Activated T-cell treated with anti-CD3 and anti-CD28 coated beads, Interleukin-2, amount 50 U/mL, for 4 hours (primary cell): ENCODE measurements at places on chromosomes 13 and 19.

DNA sequence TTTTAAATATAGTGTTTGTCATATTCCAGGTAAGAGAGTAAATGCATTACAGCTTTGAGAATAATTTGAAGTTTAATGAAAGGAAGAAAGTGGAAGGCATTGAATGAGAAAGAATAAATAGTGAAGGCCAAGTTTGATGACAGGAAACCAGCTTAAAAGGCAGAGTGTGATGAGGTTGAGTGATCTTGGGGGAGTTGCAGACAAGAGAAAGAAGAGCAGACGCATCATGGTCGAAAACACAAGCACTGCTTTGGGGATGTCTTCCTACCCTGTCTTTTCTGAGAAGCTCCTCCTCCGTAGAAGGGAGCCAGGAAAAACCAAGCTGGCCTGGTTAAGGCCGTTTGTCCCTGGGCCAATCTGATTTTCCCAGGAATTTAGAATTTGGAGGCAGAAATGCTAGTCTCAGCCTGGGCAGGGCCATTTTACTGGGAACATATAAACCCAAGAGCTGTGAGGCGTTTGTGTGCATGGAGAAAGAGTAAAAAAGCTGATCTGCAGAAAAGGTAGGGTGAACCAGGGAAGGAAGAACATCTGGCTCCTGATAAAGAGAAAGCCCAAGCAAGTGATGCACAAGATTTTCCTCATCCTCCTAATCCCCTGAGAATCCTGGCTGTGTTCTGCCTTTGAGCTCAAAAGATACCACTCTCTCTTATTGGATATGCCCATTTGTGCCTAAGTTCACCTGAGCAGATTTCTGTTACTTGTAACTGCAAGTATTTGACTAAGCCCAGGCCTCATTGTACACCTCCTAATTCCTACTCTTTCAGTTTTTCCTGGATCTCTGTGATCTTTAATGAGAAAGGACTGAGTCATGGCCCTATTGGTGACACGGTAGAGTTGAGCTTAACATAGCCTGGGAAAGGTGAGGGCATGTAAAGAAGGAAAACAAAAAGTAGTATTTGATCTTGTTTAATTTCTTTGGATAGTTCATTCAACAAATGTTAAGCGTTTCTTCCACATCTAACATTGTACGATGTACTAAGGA lies 80.0 kb downstream of the WDFY2 start:
- DNase-seq, result no peak

DNA sequence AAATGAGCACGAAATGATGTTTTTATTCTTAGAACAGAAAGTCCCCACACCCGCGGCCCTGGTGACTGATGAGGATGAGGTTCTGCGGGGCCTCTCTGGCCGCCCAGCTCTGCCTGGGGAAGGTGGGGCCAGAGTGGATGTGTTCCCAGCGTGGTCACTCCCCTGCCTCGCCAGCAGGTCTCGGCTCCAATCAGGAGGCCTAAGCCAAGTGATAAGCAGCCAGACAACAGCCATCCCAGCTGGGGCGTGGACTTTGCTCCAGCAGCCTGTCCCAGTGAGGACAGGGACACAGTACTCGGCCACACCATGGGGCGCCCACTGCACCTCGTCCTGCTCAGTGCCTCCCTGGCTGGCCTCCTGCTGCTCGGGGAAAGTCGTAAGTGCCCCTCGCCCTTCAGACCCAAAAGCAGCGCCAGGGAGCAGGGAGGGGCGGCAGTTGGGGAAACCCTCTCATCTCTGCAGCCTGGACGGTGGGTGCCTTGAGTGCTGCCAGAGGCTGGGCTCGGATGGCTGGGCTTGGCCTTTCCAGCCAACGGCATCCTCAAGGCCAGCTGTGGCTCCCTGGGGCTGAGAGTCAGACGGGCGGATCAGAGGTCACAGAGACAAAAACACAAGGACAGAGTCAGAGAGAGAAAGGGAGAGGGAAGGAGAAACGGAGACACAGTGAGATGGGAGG lies at the start of gene F10:
Gene F10 (plus strand): TSS at position 250 of the 676 bp plus-strand sequence. CDS start 57 bp downstream, at position 307.
- DNase-seq, result no peak

DNA sequence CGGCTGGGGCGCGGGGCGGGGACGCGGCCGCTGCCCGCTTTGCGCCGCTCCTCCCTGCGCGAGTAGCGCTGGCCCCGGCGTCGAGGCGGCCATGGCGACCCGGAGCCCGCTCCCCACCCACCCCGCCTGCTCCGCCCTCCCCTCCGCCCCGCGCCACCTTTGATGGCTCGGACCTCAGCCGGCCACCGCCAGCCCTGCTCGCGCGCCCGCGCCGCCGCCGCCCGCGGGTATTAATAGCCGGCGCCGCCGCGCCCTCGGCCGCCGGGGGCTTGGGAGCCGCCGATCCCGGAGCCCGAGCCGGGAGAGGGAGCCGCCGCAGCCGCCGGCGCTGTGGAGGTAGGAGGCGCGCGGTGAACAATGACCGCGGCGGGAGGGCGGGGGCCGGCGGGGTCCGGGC lies 261 bp downstream of the FARP1 start:
- DNase-seq, result no peak

DNA sequence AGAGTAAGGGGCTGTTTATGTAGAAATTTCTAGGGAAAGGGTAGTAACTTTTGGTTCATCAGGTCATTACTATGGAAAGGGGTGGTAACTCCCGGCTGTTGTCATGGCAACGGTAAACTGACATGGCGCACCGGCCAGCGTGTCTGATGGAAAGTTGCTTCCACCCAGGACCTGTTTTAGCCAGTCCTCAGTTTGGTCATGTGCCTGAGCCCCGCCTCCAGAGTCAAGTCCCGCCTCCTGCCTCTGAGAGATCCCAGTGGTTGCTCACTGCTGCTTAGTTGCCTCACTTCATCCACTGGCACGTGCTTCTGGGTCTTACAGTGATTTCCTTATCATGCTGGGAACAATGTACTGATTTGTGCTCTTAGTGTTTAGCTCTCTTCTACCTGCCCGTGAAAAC lies 455.2 kb upstream of the ZNF507 start:
- no peak for DNase-seq

DNA sequence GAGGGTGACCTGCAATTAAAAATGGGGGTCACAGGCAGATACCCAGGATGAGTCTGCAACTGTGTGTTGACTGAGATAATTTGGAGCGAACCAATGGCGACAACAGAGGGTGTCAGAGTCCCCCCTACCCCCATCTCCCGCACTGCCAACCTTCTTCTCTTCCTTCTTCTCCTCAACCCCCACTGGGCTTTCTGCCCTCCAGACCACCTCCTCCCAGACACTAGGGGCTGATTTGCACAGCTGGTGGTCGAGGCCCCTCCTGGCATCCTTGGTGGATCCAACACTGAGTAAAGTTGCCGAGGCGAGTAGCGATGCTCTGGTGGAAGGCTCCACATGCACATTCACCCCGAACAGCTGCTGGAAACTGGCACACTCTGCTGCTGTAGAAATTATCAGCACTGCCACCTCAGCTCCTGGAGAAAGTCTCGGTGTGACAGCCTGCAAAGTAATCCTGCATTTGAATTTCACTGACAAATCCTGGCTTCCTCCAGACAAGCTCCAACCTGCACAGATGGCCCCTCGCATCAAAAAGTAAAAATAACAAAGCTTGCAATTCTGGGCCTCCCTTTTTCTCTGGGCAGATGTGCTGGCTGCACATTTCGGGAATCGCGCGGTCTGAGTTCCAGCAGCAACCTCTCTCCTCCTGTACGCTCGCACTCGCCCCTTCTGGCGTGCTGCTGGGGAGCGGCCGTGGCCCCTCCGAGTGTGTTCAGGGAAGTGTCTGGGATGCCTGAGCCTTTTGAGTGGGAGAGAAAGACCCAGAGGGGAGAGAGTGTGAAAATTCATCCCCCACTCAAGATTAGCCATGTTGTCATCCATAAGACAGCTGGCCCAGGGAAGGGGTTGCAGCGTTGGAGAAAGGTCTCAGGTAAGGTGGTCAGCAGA lies 28.5 kb downstream of the CCNE1 start:
- no peak for DNase-seq

DNA sequence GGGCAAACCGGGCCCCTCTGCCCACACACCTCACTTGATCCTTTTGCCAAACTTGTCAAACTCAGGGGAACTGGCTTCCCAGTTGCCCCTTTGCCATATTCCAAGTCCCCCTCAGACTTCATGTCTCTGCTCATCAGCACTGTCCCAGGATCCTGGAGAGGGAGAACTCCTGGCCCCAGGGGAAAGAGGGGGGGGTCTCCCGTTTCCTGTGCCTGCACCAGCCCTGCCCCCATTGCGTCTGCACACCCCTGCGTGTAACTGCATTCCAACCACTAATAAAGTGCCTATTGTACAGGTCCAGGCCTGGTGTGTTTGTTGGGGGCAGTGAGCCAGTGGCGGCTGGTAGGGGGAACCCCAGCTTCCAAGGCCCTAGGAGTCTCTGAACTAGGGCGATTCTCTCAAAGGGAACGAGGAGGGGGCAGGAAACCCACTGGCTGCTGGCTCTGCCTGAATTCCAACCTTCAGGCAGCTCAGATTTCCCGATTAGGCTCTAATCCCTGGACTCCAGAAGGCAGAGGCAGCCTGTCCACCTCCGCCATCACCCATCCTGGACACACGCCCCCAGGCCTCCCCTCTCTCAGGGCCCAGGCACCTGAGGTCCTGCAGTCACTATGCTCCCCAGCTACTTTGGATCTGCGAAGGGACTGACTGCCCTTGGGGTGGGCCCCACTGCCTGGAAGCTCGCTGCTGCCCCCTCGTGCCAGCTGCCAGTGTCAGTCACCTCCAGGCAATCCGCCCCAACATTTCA lies 9.7 kb upstream of the ILF3 start:
- peak; percentile 86 for DNase-seq

DNA sequence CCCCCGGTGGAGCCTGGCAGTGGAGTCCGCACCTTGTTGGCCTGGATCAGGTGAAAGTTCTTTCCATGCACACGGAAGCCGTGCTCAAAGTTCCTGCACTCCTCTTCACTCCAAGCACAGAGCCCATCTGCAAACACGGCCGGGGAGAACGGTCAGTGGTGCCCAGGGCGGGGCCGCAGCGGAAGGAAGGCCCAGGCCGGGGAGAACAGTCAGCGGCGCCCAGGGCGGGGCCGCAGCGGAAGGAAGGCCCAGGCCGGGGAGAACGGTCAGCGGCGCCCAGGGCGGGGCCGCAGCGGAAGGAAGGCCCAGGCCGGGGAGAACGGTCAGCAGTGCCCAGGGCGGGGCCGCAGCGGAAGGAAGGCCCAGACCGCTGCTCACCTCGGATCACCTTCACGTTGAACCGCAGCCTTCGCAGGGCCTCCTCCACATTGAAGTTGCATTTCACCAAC lies 20.6 kb upstream of the PLPP2 start:
- DNase-seq, result no peak
